Ovary (tissue), 10 donors: ENCODE measurements at places on chromosomes 1 and 21. TPM values are rescaled to one million over a fixed set of nuclear protein-coding genes. Genes with fewer than 3 reads are reported as not detected.

The CFHR1 gene
- not detected for total RNA-seq

The PLA2G5 gene
- 19.3 TPM for total RNA-seq

The TATDN3 gene
- 17.1 TPM for total RNA-seq

The OR2AJ1 gene
- not detected for total RNA-seq

The CA14 gene
- total RNA-seq = 0.23 TPM

The RNF186 gene
- total RNA-seq = 0.28 TPM

The PSMB2 gene
- 38.2 TPM for total RNA-seq

The OR2L3 gene
- total RNA-seq = 0.24 TPM

The TMEM61 gene
- 0.22 TPM for total RNA-seq

The CD2 gene
- total RNA-seq = 0.82 TPM

DNA sequence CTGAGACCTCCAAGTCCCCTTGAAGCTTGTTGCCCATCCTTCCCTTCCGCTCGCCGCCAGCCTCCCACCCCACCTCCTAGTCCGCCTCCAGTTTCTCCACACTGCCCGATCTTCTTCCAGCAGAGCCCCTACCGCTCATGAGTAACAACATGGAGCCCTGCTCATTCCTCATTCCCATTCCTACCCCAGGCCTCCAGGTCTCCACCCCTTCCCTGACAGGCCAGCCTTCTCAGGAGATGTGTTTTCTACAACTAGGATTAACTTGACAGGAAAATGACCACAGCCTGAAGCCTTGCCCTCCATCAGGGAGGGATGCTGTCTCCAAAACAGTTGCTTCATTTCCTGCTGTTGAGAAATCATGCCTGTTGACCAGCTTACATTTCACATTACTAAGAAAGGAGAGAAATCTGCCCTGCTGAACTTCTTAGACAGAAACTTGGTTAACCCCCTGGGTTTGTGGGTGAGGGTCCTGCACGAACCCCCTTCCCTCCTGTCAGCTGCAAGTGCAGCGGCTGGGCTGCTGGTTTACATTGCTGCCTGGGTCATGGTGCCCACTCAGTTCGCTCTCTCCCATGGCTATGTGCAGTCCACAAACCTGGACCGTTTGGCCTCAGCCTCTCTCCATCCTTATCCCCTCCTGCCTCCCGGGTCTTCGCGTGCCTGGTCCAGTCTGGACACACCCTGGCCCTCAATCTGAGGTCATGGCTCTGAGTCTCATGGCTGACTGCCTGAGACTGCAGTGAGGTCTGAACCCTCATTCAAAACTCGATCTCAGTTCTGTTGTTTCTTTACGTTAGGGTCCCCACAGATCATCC is 16.1 kb upstream of the CHI3L1 start:
- H3K27ac ChIP-seq = no peak overlapping the region
- no peak overlapping the region for H3K4me3 ChIP-seq
- H3K27me3 ChIP-seq = no peaks in the 10 kb centered on the region
- H3K36me3 ChIP-seq = no peaks in the 10 kb centered on the region

- H3K4me1 ChIP-seq = peaks cover 5% of the 10 kb centered on the region
- no peak for DNase-seq
- no peak overlapping the region for H3K4me3 ChIP-seq
- H3K27me3 ChIP-seq = no peaks in the 10 kb centered on the region
- H3K27ac ChIP-seq = no peak overlapping the region
These were observed 30.7 kb downstream of the ITPKB start for GRCh38 chr1:226708342-226708780.

GRCh38 chr1:190479050-190479397 is 1.4 kb upstream of the BRINP3 start:
- no peaks in the 10 kb centered on the region for H3K36me3 ChIP-seq
- H3K27me3 ChIP-seq = no peaks in the 10 kb centered on the region
- H3K4me3 ChIP-seq = peak overlapping the region; percentile 19
- no peaks in the 10 kb centered on the region for H3K4me1 ChIP-seq

DNA sequence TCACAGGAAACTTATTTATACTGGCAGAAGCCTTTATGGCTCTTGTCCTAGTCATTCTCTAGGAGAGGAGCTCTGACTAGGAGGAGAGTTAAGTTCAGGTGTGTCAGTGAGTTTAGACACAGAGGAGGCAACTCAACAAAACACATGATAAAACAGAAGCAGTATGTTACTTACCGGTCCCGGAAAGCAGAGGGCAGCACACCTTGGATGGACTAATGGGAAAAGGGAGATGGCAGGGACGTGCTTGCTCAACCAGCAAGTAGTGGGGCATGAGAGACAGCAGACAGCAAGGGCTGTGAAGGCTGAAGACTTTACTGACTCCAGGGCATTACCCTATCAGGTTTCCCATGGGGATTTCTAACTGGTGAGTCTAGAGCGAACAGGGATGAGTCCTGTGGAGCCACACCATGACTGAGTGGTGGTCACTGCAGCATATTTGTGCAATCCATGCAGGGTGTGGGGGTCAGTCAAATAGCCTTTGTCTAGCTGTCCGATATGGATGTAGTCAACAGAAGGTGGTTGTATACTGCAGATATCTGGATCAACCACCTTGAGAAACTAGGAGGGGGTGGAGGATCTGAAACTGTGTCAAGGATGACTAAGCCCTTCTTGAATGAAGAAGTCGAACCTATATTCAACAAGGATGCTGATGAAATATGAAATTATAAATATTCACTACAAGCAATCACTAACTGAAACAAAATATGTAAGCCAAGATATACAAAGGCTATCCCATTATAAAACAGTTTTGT is 596.3 kb upstream of the CHRM3 start:
- no peaks in the 10 kb centered on the region for H3K27me3 ChIP-seq
- H3K4me1 ChIP-seq = no peaks in the 10 kb centered on the region
- no peak for DNase-seq
- H3K27ac ChIP-seq = no peak overlapping the region
- H3K36me3 ChIP-seq = no peaks in the 10 kb centered on the region
- no peak overlapping the region for H3K4me3 ChIP-seq

DNA sequence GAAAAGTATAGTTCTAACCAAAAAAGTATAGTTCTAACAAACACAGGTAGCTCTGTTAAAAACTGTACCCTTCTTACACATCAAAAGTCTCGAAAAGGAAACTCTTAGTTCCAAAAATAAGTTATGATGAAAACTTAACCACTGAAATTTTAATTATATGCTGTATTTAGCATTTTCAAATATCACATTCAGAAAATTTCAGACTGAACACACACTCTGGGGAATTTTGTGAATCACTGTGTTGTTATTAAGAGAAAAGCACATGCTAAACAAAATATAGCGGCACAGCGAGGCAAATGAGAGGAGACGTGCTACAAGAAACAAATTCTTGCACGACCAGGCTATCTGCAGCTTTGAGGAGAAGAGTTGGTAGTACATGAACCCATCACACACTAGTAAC is 30.4 kb downstream of the VAV3 start:
- H3K4me1 ChIP-seq = no peaks in the 10 kb centered on the region
- no peak for DNase-seq
- H3K27me3 ChIP-seq = no peaks in the 10 kb centered on the region
- H3K27ac ChIP-seq = no peak overlapping the region

DNA sequence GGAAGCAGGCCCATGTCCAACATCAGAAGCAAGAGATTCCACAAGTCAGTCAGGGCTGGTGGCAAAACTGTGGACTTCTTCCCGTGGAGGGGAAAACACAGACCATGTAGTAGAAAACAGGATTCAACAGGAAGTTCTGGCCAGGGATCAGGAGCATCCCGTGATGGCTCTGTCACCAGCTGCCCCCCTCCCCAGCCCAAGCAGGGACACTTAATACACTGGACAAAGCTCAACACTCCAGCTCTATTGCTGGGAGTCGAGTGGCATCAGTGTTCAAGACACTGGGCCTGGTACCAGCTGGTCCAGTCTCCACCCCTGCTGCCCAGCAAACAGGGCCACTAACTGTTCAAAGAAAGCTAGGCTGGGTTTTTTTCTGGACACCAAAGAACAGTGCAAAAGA is 3.7 kb downstream of the SLC45A3 start:
- no peaks in the 10 kb centered on the region for H3K27me3 ChIP-seq
- no peak overlapping the region for H3K27ac ChIP-seq
- H3K4me3 ChIP-seq = no peak overlapping the region
- peaks cover 16% of the 10 kb centered on the region for H3K4me1 ChIP-seq
- no peak for DNase-seq
- no peaks in the 10 kb centered on the region for H3K36me3 ChIP-seq

GRCh38 chr21:44911384-44912157 is 9.1 kb downstream of the ITGB2 start:
- no peak overlapping the region for H3K4me3 ChIP-seq
- no peaks in the 10 kb centered on the region for H3K36me3 ChIP-seq
- no peak overlapping the region for H3K27ac ChIP-seq

- no peaks in the 10 kb centered on the region for H3K36me3 ChIP-seq
- no peaks in the 10 kb centered on the region for H3K27me3 ChIP-seq
- no peaks in the 10 kb centered on the region for H3K4me1 ChIP-seq
- H3K4me3 ChIP-seq = no peak overlapping the region
These were observed 28.3 kb upstream of the ZNF326 start for GRCh38 chr1:89966656-89967055.

- H3K4me3 ChIP-seq = no peak within 1 kb of the TSS
- DNase-seq = no peak
- no peak within 1 kb of the TSS for H3K27ac ChIP-seq
- H3K27me3 ChIP-seq = no peaks in the 10 kb centered on the region
- no peaks in the 10 kb centered on the region for H3K4me1 ChIP-seq
These were observed at the start of gene GJA8 for GRCh38 chr1:147902253-147902845. Gene GJA8 (plus strand): TSS chr1:147902795. CDS start chr1:147907956, 5,161 bp downstream.

DNA sequence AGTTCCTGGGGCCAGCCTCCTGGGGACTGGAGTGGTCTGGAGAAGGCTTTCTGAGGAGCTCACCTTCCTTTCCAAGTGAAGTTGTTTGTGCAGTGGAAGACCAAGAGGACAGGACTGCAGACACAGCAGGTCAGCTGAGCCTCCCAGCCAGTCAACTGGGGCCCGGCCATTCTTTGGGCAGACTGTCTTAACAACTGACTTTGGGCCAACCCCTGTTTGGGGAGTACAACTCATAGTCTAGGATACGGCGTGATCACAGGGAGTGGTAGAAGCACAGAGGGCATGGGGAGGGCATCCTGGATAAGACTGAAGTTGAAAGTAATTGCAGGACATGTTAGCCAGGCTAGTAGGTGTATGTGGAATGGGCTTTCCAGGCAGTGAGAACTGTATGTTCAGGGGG is 50.3 kb downstream of the PGM1 start:
- H3K36me3 ChIP-seq = no peaks in the 10 kb centered on the region
- no peaks in the 10 kb centered on the region for H3K27me3 ChIP-seq
- H3K27ac ChIP-seq = no peak overlapping the region
- H3K4me3 ChIP-seq = no peak overlapping the region

GRCh38 chr1:8317647-8318381 is at the start of gene SLC45A1:
Gene SLC45A1 (plus strand): TSS chr1:8318114. CDS start chr1:8324330, 6,216 bp downstream.
- H3K27me3 ChIP-seq = no peaks in the 10 kb centered on the region
- peaks cover 12% of the 10 kb centered on the region for H3K4me1 ChIP-seq
- peak within 1 kb of the TSS; percentile 61 for H3K4me3 ChIP-seq
- H3K27ac ChIP-seq = peak within 1 kb of the TSS; percentile 31

DNA sequence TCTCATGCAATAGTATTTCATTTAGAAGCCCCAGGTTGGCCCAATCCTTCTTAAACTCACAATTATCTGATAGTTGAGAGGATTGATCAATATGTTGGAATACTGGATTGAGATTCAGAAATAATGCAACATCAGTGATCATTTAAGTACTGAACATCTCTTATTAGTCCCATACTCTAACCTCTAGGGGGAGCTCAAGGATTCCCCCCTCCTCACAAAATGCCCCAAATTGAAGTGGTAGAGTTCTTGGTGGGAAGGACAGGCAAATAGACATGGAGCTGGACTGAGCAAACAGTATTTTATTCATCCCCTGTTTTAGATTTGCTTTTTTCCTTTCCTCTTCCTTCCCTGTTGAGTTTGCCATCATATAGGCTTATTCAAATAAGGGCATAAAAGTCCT is 62.8 kb downstream of the NGF start:
- no peaks in the 10 kb centered on the region for H3K27me3 ChIP-seq
- no peaks in the 10 kb centered on the region for H3K36me3 ChIP-seq
- H3K4me1 ChIP-seq = peaks cover 6% of the 10 kb centered on the region
- no peak overlapping the region for H3K4me3 ChIP-seq
- H3K27ac ChIP-seq = no peak overlapping the region

GRCh38 chr1:61851849-61852669 is 109.8 kb downstream of the PATJ start:
- H3K27me3 ChIP-seq = no peaks in the 10 kb centered on the region
- no peaks in the 10 kb centered on the region for H3K36me3 ChIP-seq
- H3K4me1 ChIP-seq = no peaks in the 10 kb centered on the region
- H3K27ac ChIP-seq = no peak overlapping the region
- no peak overlapping the region for H3K4me3 ChIP-seq

- H3K27ac ChIP-seq = no peak overlapping the region
- DNase-seq = no peak
- H3K4me1 ChIP-seq = peaks cover 4% of the 10 kb centered on the region
- no peak overlapping the region for H3K4me3 ChIP-seq
- no peaks in the 10 kb centered on the region for H3K36me3 ChIP-seq
- no peaks in the 10 kb centered on the region for H3K27me3 ChIP-seq
These were observed 42.1 kb upstream of the IPO9 start for GRCh38 chr1:201786824-201787223.

GRCh38 chr1:29460694-29461093 is 224.4 kb downstream of the PTPRU start:
- no peak overlapping the region for H3K27ac ChIP-seq
- no peak overlapping the region for H3K4me3 ChIP-seq
- DNase-seq = no peak
- no peaks in the 10 kb centered on the region for H3K27me3 ChIP-seq
- no peaks in the 10 kb centered on the region for H3K36me3 ChIP-seq

DNA sequence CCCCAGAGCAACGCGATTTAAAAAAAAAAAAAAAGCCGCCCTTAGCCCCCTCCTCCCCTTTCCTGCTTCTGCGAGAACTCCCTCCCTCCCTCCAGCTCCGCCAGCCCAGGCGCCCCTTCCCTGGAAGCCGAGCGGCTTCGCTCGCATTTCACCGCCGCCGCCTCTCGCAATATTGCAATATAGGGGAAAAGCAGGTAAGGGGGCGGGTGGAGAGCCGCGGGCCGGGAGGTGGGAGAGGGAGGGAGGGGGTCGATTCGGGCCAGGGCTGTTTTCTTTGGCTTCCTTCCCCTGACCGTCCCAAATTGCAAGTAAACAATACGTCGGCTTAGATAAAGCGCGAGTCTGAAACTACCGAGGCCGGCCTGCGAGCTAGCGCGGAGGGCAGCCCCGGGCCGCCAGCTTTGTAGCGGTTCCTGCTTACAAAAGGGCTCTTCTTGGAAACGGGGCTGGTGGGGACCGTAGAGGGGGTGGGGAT is 408 bp downstream of the LMO4 start:
- peak overlapping the region; percentile 87 for H3K27ac ChIP-seq
- peaks cover 6% of the 10 kb centered on the region for H3K4me1 ChIP-seq
- peak; percentile 71 for DNase-seq
- peak overlapping the region; percentile 74 for H3K4me3 ChIP-seq
- H3K36me3 ChIP-seq = no peaks in the 10 kb centered on the region

GRCh38 chr1:225767634-225768540 is 9.7 kb upstream of the SRP9 start:
- DNase-seq = peak; percentile 95
- peaks cover 41% of the 10 kb centered on the region for H3K4me1 ChIP-seq
- no peak overlapping the region for H3K27ac ChIP-seq
- no peaks in the 10 kb centered on the region for H3K27me3 ChIP-seq
- H3K36me3 ChIP-seq = no peaks in the 10 kb centered on the region
- H3K4me3 ChIP-seq = no peak overlapping the region
